HCEC 1CT (cell line): ENCODE measurements at places on chromosomes 7 and 10.

GRCh38 chr10:32332299-32332750, 14.6 kb downstream of the EPC1 start:
- no peak for DNase-seq

GRCh38 chr10:62305813-62306212, 37.2 kb upstream of the RTKN2 start:
- no peak for DNase-seq

DNA sequence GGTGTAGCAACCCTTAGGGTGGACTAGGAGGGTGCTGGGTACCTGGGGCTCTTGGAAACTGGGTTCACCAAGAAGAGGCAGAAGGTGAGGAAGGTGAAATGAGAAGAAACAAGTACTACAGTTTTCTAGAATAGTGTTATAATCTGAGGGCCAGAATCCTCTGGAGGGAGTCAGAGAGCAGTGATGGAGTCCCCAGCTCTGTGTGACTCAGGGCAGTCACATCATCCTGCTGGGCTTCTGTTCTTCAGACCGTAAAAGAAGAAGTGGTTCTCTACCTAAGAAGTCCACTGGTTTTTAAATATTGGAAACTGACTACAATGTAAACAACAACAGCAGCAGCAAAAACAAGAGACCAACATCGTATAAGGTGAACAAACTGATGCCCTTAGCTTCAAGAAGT, 197.3 kb downstream of the PRPF18 start:
- no peak for DNase-seq

DNA sequence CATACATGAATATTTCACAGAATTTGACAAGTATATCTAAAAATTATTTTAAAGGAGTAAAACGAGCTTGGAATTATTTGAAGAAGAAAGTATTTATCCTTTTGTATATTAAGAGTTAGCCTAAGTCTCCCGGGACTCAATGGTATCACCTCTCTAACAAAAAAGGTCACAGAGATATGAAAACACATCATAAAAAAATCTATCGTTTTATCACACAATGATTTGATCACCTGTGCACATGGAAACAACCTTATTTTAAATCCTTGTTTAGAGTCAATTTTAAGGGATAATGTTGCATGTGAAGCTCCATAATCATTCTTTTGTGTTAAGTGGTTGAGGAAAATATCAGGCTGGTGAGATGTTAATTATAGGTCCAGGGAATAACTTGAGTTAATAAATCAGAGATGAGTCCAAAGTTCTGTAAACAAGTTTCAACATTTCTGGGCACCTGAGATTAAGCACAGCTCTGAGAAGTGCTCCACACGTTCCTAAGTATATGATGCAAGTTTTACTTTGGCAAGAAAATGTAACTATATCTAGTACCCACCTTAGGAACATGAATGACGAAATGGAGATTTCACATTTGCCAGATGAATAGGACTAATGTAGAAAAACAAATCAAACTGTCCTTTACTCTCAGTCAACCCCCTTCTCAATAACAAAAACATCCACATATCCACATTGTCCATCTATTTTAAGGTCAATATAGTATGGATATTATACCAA, 148.5 kb upstream of the AKR1E2 start:
- DNase-seq, result peak; percentile 82

- DNase-seq, result no peak
Measured at GRCh38 chr7:47147213-47147631, 434.7 kb downstream of the TNS3 start.

GRCh38 chr10:58936364-58936763, 240.1 kb upstream of the PHYHIPL start:
- no peak for DNase-seq

GRCh38 chr10:88791924-88792323, 10.6 kb upstream of the LIPM start:
- peak; percentile 28 for DNase-seq

DNA sequence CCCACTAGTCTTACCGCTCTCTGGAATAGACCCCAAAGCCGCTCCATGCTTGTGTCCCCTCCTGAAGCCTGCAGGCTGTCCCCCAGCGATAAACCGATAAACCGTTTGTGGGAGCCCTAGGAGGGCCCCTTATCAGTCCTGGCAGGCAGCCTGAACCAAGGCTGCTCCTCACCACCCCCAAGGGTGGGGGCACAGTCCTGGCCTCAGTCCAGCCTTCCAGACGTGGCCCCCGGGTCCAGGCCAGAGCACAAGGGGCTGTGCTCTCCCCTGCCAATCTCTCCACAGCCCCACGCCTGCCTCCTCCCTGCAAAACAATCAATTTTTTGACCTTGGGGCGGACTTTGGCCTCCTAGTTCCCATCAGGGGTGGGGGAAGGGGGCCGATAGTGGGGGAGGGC, at the start of gene TFR2:
Gene TFR2 (minus strand): TSS at position 90 of the 397 bp plus-strand sequence. CDS start 43 bp downstream, at position 47.
- DNase-seq, result no peak

DNA sequence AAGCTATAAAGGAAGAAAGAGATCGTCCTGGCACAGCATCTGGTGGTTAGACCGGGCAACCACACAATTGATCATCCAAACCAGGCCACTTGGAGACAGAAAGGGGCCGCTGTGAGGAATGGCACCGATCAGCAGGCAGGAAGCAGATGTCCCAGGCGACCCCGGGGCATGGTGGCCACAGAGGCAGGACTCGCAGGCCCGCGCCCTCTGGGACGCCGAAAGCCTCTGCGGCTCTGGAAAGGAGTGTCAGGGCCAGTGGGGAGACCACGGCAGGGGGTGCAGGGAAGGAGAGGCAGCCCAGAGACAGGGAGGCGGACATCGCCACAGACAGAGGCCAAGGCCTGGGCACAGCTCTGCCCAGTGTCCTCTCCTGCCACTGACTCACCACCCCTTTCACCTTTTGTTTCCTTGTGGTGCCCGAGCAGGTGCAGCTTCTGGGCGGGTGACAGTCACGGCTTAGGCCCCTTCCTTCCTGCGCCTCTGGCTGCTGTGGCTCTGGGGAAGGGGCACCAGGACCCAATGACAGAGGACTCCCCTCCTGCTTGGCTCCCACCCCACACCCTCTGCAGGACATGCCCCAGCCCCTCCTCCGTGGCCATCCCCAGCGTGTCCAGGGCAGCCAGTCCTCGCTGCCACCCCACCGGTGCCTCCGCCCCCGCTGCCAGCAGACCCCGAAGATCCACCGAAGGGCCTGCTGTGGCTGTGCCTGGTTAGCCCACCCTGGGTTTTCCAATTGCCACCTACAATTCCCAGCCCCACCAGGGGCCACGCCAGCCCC, 10.9 kb downstream of the STK32C start:
- no peak for DNase-seq
